ENCODE measurements at places on chromosomes 5 and 9. TPM values are rescaled to one million over a fixed set of nuclear protein-coding genes. Genes with fewer than 3 reads are reported as not detected.

Gene GALNT12
- 12.8 TPM for total RNA-seq

Gene LEAP2
- 3.0 TPM for total RNA-seq

Gene BRINP1
- total RNA-seq, result not detected

Gene CAVIN4
- total RNA-seq, result 0.09 TPM

Gene SLF1
- 14.5 TPM for total RNA-seq

Gene TRIP13
- 31.0 TPM for total RNA-seq

Gene GGTA1
- total RNA-seq, result not detected

Gene PTGES2
- 40.8 TPM for total RNA-seq

Gene PKD2L2
- total RNA-seq, result not detected

Gene EXOC3
- 67.6 TPM for total RNA-seq

- no peak for DNase-seq
Observed at GRCh38 chr5:36928947-36929346, 52.4 kb downstream of the NIPBL start.

DNA sequence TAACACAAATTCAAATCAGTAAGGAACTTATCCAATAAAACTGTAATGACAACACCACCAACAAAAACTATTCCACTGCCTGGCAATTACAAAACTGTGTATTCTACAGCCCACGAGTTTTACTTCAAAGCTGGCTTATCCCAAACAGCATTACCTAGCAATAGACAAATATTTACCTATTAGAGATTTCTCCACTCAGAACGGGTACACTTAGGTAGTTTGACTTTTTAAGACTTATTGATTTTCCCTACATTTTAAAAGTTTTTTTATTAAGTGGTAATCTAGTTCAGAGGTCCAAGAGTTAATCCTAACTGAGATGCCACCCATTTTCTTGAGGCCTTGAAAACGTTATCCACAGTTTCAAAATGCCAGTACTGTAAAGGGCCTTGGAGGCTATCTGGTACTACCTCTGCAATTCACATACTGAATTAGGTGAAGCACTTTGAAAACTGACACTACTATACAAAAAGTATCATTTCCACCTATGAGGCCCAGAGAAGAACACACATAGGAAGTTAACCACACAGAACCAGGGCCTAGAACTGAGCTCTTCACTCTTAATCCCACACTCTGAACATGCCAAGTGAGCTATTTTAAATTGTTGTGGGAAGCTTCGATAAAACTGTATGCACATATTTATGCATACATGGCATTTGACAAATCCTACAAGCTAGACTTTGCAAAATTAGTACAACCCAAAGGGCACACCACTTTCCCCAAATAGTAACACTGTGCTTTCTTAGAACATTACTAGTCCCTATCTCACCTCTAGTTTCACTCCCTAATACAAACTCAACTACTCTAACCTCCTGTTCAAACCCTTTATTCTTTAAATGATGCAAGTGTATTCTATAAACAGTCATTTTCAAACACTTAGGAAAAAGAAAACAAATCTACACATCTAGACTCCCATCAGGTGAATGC lies 2.1 kb downstream of the NADK2 start:
- no peak for DNase-seq

DNA sequence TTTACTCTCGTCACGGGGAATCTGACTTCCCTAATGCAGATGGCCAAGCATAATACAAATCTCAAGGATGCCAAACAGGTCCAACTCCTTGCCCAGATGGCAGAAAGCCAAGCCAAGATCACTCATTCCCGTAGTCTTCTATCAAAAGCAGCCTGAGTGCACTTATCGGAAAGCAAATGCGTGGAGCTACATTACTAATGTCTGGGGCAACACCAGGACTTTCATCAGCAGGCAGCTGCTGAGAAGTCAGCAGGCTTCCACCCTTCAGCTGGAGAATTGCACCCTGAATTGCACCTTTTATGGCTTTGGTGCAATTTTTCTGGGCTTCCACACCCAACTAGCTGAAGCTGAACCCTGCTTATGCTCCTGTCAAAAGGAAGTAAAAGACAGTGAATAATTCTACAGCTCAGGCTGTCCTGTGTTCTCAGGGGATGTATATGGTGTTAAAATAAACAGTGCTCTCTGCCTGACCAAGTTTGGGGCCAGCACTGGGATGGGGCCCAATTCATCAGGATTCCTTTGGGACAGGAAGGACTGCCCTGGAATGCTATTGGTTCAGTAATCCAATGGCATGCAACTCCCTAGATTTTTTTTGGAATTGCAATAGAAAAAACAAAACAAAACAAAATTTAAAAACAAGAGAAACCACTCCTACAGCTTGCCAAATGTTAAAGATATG lies 92.6 kb downstream of the DPYSL3 start:
- DNase-seq, result no peak

DNA sequence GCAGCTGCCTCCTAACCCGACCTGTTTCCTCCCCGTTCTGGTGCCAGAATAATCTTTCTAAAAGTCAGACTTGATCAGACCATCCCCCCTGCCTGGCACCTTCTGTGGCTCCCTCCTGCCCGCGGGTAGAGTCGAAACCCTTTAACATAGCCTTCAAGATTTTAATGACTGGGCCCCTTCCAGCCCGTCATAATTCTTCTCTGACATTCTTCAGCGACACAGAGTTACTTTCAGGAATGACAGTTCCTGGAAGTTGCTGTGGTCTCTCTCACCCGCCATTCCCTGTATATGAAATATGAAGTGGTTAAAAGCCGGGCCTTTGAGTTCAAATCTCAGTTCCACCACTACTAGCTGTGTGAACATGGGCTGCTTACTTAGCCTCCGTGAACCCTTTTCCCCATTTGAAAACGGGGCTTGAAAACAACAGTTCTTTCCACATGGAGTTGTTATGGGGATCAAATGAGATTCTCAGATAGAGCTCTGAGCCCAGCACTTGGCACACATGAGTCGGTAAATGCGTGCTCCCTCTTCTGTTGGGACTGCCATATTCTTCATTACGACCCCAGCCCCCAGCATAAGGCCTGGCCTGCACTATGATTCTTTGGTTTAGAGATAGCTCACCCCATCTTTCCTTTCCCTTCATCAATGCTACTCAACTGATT lies 737 bp downstream of the NANS start:
- peak; percentile 66 for DNase-seq

- DNase-seq, result no peak
Observed at GRCh38 chr5:2591777-2592453, 159.6 kb downstream of the IRX2 start.

GRCh38 chr9:86602715-86603114 lies 248.5 kb upstream of the TUT7 start:
- DNase-seq, result no peak

- DNase-seq, result no peak
Observed at GRCh38 chr9:114591849-114592248, 4.3 kb downstream of the ATP6V1G1 start.

DNA sequence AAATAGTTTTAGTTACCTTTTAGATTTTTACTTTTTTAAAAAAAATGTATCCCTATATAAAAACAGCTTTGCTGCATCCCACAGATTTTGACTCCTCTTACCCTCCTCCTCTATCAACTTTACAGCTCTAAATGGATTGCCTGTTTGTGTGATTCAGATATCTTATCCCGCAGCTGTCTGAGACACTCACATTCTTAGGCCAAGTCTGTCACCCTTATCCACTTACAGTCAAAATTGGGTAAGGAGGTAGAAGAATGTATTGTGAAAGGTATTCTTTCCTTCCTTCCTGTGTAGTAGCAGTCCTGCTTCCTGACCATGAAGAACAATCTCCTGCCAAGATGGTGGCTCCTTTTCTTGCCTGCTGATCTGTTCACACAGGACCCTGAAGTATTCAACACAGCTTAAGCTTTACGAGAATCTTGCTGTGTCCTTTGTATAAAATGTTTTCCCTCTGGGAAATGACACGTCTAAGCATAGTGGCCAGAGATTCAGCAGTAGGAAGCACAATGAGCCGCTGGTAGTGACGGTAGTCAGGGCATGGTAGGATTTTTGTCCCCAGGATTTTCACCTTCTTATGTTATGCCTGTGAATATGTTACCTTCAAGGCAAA lies 67.7 kb upstream of the ST8SIA4 start:
- no peak for DNase-seq

DNA sequence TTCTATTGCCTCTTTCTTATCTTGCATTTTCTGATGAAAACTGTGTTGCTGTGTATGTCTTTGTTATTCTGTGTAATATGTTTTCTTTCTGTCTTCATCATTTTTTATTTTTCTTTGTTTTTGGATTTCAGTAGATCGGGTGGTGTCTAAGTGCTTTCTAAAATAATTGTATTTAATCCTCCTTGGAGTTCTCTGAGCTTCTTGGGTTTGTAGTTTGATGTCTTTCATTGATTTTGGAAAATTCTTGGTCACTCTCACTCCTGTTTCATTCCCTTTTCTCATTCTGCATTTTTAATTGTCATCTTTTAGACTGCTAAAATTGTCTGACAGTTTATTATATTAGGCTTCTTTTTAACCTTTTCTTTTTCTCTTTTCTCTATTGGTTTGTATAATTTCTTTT lies 560.5 kb downstream of the IRX1 start:
- DNase-seq, result no peak

- no peak for DNase-seq
Observed at GRCh38 chr5:8034852-8035251, 165.9 kb downstream of the MTRR start.

GRCh38 chr9:5042661-5043178 lies 57.6 kb downstream of the JAK2 start:
- no peak for DNase-seq

GRCh38 chr5:107286447-107287098 lies 384.2 kb downstream of the EFNA5 start:
- DNase-seq, result no peak

- no peak for DNase-seq
Observed at GRCh38 chr9:119868694-119869093, 499.5 kb upstream of the BRINP1 start.

- peak; percentile 78 for DNase-seq
Observed at GRCh38 chr9:70563431-70564204, 149.2 kb upstream of the KLF9 start.

GRCh38 chr5:24547132-24547531 lies 97.6 kb downstream of the CDH10 start:
- DNase-seq, result no peak

GRCh38 chr5:126139773-126140172 lies 283.4 kb upstream of the GRAMD2B start:
- no peak for DNase-seq

- peak; percentile 84 for DNase-seq
Observed at GRCh38 chr5:110086658-110087388, 397.1 kb downstream of the MAN2A1 start.

GRCh38 chr9:83671451-83671850 lies 36.3 kb downstream of the UBQLN1 start:
- no peak for DNase-seq

DNA sequence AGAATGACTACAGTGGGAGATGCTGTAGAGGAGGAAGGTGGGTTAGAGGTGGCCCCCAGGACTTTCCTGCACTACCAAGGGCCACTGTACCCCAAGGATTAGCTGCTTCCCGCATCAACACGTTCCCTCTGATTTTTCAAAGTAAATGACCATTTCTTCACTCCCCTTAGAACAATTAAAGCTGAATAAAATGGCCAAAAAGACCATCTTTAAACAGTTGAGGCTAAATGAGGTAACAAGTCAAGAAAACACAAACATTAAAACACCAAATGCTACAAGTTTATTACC lies 740 bp upstream of the ERAP1 start:
- no peak for DNase-seq

DNA sequence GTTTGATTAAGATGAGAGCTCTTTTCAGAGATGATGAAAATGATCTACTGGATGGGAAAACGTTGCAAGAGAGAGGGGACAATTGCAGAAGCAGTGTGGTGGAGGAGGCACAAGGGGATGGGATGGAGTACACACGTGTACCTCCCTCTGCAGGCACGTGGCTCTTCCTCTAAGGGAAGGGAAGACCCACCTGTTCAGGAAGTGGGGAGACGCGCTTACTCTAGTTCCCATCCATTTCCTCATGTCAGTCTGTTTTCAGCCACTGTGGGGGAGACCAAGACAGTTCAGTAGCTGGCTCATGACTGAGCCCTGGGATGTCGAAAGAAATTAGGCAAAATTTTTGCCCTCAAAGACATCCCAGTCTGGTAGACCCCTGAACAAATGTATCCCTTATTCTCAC lies 619.2 kb upstream of the CLINT1 start:
- no peak for DNase-seq

- DNase-seq, result no peak
Observed at GRCh38 chr5:118302786-118303185, 685.6 kb downstream of the DTWD2 start.

DNA sequence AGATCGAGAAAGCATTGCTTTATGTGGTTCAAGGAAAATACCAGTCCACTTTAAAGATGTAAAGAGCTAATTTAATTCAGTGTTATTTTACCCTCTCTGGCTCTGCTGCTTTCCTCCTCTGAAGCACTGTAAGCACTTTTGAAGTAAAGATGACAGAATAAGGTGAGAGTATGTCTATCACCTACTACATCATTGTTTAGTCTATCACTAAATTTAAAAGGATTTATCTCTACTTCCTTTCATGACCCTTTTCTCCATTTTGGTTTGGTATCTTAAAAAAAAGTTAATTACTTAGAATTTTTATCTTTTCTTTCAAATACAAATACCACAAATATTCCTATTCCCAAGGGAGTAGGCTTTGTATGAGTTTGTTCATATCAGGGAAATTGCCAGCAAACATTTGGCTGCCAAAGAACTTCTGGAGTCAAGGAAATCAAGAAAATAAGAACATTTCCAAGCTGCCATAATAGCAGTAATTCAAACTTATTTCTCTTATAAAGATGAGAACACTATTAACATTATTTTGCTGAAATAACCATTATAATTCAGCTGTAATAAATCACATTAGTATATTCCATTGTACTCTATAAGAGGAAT lies 77.8 kb downstream of the SLC38A9 start:
- no peak for DNase-seq

GRCh38 chr5:109866051-109866450 lies 176.3 kb downstream of the MAN2A1 start:
- DNase-seq, result no peak

DNA sequence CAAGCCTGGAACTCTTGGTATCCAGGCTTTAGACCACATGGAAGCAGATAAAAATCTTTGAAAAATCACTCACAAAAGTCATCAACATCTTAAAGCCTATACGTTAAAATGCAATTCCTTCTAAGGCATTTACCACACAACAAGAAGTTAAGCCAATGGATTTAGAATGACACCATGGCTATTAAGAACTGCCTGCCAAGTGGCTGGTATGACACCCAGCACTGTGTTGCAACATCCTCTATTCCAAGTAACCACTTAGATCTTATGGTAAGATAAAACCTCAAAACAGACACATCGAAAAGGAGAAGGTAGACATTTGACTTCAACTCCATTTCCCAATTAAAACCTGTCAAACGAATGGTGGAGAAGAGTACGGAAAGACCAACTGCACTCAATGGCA lies 344.2 kb upstream of the SLC30A5 start:
- DNase-seq, result no peak

DNA sequence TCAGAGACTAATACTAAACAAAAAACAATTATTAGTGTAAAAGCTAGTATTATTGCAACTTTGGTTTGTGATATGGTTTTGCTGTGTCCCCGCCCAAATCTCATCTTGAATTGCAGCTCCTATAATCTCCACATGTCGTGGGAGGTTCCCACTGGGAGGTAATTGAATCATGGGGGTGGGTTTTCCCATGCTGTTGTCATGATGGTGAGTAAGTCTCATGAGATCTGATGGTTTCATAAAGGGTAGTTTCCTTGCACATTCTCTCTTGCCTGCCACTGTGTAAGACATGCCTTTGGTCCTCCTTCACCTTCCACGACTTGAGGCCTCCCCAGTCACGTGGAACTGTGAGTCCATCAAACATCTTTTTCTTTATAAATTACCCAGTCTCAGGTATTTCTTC lies 325.9 kb upstream of the DAB2 start:
- no peak for DNase-seq

GRCh38 chr9:92278110-92278509 lies 15.4 kb downstream of the IARS1 start:
- DNase-seq, result no peak

- DNase-seq, result no peak
Observed at GRCh38 chr9:70761139-70761670, 346.7 kb upstream of the KLF9 start.

Data from activated CD8-positive, alpha-beta T cell treated with anti-CD3 and anti-CD28 coated beads for 36 hours (primary cell).